ENCODE measurements at places on chromosomes 1 and 21.
A peak's percentile ranks its signal among the peaks of the same experiment; 100 is the strongest.

DNA sequence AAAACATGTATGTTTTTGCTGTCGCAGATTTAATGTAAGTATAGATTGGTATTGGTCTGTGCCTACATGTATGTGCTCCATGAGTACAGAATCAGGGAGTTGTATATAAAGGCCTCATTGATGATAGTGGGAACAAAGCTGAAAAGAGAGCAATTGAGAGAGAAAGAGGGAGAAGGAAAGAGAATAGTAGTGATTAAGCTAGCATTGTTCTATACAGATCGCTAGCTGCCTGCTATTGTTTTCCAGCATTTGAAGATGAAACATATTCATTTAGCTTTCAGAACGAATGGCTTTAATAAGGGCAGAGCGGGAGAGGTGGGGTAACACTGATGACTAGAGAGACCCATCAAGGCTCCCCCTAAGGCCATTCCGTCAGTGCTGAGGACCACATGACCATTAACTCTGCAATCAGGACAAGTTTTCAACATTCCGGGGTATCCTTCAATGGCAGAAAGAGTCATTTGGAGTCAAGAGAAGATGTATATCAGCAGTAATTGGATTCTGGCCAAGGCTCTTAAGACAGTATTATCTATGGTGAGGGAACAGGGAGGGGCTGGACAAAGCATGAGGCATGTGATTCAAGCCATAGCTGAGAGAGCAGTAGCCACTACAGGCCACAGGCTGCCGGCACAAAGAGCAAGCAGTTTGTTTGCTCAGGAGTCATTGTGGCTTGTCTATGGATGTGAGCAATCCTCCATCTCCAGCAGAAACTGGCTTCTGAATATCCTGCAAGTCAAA, 176.5 kb downstream of the PBX1 start:
- DNase-seq = no peak

DNA sequence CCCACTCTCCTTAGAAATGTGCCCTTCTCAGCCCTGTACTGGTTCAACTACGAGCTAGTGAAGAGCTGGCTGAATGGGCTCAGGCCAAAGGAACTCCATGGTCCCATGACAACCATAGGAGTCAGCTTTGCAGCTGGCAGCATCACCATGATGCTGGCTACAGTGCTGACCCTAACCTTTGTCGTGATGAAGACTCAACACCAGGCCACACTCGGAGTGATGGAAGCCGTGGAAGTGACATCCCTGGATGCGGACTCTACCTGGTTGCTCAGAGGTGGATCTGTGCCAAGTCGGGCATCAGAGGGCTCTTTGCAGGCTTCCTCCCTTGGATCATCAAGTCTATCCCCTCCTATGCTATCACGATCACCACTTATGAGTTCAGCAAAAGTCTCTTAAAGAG, 11.6 kb downstream of the KDM5B start:
- no peak for DNase-seq

DNA sequence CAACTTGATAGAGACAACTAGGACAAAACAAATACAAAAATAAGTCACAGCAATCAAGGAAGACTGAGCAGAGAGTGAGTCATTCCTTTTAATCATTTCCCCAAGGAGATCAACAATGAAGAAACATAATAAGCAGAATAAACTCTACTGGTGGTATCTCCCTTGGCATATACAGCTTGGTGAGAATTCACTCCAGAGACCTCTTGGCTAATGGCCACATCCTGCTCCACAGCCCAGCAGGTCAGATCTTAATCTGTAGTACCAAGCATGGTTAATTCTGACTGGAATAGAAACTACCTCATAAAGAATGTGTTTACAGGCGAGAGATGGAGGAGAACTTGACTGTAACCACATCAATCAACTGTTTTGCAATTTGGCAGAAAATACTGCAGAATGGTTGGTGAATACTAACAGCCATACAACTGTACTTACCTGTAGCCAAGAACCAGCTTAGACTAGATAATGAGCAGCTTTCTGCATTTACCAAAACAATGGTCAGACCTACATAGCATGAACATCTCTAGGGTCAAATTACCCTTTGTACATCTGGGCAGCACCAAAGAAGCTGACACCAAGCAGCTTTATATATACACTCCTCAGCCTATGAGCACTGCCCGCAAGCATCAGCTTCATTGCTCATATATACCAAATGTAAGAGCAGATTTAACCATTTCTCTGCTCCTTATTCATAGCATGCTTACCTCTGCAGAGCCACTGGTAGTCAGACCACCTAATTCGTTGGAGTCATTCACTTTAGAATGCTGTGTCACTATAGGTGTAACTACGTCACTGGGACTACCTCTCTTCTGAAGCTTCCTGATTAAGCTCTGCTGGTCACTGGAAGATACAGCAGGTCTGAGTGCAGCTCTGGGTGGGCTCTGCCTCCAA, 51.0 kb downstream of the KIAA0319L start:
- DNase-seq = peak; percentile 8

DNA sequence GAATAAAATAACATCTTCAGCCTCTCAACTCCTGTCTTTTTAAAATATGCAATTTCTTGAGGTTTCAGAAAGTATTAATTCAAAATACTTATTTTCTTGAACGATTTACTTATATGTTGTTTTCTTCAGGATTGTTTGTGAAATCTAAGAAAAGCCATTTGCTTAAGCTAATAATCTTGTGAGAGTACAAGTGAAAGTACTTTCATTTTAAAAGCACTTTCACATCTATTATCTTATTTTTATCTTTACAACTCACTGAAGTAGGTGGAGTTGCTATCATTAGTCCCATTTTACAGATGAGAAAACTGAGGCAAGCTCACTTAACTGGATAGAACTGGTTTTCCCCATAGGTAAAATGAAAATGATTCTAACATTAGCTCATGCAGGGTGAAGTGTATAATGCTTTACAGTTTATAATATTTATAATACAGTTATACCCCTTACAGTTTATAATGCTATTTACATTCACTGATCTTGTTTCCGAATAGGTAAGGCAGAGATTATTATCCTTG, 4.7 kb upstream of the PLPP3 start:
- no peak for DNase-seq

DNA sequence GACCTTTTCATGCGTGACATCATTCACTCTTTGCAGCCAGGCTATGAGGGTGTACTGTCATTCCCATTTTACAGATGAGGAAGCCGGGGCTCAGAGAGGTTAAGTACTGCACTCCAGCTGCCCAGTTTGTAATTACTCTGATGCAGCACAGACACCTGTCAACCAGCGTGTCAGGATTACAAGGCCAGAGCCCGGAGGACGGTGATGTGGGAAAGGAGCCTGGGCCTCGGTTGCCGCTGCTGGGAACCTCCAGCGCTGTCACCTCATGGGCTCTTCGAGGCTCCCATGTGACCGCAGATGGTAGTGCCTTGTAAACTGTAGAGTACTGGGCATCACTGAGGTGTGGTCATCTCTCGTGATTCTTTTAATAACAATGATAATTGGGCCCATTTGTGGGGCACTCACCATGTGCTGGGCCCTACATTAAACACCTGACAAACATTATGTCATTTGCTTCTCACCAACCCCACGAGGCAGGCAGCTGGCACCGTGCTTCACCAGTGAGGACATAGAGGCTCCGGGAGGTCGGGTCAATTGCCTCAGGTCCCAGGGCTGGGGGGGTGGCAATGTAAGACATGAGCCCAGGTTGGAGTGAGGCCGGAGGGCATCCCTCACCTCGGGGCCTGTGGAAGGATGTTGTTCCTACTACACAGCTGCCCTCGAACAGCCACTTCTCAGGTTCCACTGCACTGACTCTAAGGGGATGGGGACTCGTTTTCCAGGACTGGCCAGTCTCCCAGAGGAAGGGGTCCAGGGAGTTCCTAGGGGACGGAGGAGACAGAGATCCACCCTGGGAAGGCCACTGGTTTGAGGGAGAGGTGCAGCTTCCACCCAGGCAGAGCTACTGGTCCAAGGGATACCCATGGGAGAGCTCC, 42.8 kb upstream of the PADI1 start:
- no peak for DNase-seq

GRCh38 chr1:174036204-174036603, 14.0 kb upstream of the RC3H1 start:
- no peak for DNase-seq

GRCh38 chr1:201554190-201554600, 15.3 kb downstream of the NAV1 start:
- no peak for DNase-seq

- DNase-seq = no peak
Observed at GRCh38 chr1:41894808-41895483, 23.8 kb downstream of the HIVEP3 start.

GRCh38 chr1:157878059-157878458, 36.5 kb upstream of the CD5L start:
- peak; percentile 6 for DNase-seq

- no peak for DNase-seq
Observed at GRCh38 chr1:161176468-161177111, 717 bp downstream of the B4GALT3 start.

DNA sequence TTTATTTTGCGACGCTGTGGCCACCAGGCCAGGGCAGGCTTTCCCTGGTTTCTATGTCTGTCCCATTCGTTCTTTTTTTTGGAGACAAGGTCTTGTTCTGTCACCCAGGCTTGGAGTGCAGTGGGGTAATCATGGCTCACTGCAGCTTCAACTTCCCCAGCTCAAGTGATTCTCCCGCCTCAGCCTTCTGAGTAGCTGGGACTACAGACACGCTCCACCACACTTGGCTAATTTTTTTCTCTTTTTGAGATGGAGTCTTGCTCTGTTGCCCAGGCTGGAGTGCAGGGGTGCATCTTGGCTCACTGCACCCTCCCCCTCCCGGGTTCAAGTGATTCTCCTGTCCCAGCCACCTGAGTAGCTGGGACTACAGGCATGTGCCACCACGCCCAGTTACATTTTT, 43.4 kb upstream of the WNT4 start:
- DNase-seq = no peak

DNA sequence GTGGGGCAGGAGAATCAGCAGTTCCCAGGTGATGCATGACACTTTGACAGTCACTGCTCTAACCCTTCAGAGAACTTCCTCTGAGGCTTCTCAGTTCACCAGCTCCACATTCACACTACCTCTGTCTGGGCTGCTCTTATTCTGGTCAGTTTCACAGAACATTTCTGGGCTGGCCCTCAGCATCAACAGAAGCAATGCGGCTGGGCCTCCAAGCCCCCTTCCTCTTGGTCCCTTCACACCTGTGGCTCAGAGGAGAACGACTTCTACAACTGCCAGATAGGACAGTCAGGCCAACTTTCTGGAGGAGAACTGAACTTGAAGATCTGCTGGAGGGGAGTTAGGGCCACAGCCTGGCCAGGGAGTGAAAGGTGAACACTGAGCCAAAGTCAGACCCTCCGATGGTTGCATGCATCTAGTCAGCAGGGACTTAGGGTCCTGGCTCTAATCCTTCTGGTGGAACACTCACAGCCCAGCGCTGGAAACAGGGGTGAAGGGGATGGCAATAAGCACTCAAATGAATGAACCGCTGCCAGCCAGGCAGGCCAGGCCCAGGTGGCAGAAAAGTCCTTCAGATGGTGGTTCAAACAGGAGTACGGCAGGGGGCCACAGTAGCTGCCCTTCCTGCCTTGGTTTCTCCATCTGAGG, 274.1 kb downstream of the FOXD2 start:
- no peak for DNase-seq

DNA sequence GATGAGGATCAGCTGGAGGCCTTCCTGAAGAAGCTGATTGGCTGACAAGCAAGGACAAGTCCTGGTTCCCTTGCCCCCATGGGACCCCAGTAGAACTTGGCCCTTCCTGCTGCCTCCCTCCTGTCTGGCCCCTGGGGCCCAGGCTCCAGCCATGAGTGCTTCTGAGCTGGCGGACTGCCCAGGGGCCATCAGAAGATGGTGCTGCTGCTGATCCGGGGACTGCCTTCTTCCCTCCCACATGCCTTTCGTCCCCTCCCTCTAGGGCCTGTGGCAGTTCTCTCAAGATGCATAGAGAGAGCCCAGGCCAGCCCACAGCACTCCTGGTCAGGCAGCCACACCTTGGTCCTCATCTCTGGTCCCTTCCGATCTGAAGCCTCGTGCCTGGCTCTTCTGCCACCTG, 57.9 kb upstream of the PRKACB start:
- DNase-seq = no peak

DNA sequence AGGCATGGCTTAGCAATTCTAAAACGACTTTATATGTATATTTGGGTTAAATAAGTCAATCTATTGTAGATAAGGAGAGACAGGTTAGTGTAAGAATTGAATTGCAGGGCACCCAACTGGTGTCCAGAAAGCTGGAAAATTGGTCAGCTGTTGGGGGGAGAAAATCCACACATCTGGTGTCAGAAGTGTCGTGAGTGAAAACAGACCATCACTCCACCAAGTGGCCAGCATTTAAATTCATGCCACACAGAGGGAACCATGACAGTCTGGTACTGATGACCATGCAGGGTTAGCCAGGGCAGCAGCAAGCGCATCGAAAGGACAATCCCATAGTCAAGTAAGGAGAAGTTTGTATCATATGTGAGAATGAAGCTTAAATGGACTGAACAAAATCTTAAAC, 11.7 kb downstream of the LAX1 start:
- DNase-seq = no peak

DNA sequence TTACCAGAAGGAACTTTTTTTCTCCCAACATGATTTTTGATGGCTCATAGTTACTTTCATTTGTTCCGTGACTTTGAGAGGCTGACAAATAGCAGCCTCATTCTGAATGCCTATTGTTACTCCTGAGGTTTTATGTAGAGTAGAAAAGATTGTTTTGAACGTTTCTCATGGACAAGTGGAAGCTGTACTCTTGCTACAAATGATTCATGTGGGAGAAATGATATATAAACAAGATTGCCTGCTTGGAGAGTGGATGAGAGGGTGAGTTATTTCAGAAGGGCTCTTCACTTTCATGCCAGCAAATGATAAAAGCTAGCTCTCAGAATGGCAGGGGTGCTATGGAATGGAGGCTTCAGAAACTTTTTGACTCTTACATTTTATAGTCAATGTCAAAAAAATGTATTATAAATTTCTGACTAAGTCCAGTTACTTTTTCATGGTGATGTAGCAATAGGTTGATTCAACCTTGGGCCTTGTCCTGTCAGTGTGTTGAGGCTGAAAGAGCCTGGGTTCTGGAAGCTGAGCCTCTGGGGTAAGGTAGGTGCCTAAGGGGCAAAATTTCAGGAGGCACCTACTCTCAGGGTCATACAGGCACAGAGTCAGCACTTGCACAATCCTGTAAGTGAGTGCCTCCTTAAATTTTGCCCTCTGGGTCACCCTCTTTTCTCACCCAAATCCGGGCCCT, 19.4 kb downstream of the JUN start:
- no peak for DNase-seq

GRCh38 chr1:198627436-198628066, 11.3 kb upstream of the PTPRC start:
- DNase-seq = no peak

GRCh38 chr21:33258475-33258874, 7.7 kb upstream of the IL10RB start:
- no peak for DNase-seq

GRCh38 chr1:58358346-58358745, 188.2 kb downstream of the OMA1 start:
- no peak for DNase-seq

GRCh38 chr1:243394066-243394465, 138.2 kb downstream of the SDCCAG8 start:
- no peak for DNase-seq

- peak; percentile 74 for DNase-seq
Observed at GRCh38 chr1:17405898-17406759, 33.3 kb downstream of the RCC2 start.

Measured in HTR-8/SVneo (cell line).